ENCODE measurements at places on chromosomes 1 and 21.

DNA sequence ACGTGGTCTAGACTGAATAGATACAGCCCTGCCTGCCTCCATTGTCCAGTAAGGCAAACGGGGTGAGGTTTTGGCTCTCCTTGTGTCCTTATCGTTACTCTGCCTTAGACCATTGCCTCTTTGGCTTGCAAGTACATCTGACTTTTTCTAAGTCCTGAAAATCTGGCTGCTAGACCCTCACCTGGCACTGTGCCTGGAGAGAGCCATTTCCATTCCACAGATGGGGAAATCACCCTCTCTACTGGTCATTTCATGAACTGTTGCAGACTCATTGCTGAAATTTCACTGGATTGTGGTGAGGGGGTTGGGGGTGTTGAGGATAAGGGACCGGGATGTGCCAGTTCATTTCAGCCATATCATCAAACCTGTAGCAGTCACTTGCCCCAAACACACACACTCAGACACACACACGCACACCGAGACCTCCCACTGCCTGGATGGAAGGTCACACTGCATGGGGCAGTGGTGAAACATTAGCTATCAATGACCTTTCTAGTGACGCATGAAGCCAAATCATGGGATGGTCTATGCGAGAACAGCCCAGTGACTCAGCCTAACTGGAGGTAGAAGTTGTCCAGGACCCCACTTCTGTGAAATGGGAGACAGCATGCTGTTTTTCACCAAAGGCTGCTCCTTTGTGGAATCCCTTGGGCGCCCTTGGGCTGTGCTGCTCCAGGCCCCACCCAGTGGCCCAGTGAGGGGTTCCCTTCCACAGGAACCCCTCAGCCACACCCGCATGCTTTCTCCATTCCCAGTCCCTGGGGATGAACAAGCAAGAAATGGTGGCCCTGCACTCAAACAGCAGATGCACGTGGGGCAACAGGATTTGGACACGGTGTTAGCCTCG lies 34.9 kb upstream of the VASH2 start:
- peaks cover 39% of the 10 kb centered on the region for H3K27me3 ChIP-seq
- H3K36me3 ChIP-seq, result no peaks in the 10 kb centered on the region
- no peak overlapping the region for H3K4me3 ChIP-seq
- no peaks in the 10 kb centered on the region for H3K4me1 ChIP-seq
- no peak overlapping the region for H3K27ac ChIP-seq
- DNase-seq, result no peak

DNA sequence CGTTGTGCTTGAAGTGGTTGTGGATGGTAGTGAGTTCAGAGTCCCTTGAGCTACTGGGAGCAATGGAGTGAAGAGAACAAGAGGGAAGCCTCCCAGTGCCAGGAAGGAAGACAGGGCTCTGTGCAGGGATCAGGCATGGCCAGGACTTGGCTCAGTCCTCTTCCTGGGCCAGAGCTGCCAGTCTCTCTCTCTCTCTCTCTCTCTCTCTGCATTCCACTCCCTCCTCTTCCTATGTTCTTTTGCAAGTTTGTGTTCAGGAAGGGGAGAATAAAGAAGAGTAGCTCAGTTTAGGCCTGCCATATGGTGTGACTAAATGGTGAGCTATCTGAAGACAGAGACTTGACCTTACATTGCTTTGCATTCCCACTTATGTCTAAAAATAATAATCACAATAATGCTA lies 20.5 kb upstream of the RPTN start:
- peaks cover 10% of the 10 kb centered on the region for H3K27me3 ChIP-seq
- H3K4me1 ChIP-seq, result no peaks in the 10 kb centered on the region
- H3K27ac ChIP-seq, result no peak overlapping the region
- H3K4me3 ChIP-seq, result no peak overlapping the region
- no peaks in the 10 kb centered on the region for H3K36me3 ChIP-seq

DNA sequence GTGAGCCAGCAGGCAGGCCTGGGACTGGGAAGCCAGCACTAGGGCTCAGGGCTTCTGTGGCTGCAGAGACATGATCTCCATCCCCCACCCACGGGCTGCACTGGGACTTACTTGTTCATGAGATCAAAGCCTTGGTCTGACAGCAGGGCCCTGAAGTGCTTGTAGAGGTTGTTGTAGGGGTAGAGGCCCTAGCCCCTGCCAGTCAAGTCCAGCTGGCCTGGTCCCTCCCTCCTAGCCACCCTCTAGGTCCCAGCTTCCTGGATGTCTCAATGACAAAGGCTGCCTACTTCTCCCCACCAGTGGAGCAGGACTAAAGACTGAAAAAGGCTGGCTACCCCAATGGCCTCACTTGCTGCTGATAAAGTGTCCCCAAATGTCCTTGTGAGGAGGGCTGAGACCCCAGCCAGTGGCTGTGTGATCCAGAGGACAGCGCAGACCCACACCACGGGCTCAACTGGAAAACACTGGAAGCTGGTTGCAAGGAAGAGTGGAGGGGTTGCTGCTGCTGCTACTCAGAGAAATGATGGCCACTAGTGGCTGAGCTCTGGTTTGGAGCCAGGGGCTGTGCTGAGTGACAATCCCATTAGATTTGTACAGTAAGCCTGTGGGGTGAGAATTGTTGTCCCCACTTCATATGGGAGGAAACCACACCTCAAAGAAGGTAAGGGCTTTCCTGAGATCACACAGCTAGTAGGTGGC lies 1.4 kb downstream of the HTR1D start:
- peak overlapping the region; percentile 16 for H3K4me3 ChIP-seq
- peaks cover 10% of the 10 kb centered on the region for H3K4me1 ChIP-seq
- H3K36me3 ChIP-seq, result no peaks in the 10 kb centered on the region
- no peak for DNase-seq

DNA sequence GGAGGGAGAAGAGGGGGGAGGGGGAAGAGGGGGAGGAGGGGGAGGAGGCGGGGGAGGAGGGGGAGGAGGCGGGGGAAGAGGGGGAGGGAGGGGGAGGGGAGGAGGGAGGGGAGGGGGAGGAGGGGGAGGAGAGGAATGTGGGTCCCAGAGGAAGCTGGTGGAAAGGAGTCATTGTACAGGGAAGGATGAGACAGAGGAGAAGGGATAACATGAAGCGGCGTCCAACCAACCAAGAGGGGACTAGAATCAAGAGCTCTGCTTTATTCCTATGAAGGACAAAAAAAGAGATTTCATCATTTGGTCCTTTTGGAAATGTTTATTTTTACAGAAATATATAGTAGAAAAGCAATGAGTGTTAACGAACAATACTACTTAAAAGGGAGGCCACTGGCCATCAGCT lies 24.5 kb downstream of the COA6 start:
- H3K4me3 ChIP-seq, result no peak overlapping the region
- peaks cover 51% of the 10 kb centered on the region for H3K4me1 ChIP-seq
- peaks cover 13% of the 10 kb centered on the region for H3K36me3 ChIP-seq
- no peak for DNase-seq

- peaks cover 12% of the 10 kb centered on the region for H3K4me1 ChIP-seq
- peaks cover 92% of the 10 kb centered on the region for H3K27me3 ChIP-seq
- peak overlapping the region; percentile 59 for H3K4me3 ChIP-seq
- no peaks in the 10 kb centered on the region for H3K36me3 ChIP-seq
- DNase-seq, result no peak
These were observed 57.1 kb upstream of the ADARB1 start for GRCh38 chr21:45017039-45017960.

DNA sequence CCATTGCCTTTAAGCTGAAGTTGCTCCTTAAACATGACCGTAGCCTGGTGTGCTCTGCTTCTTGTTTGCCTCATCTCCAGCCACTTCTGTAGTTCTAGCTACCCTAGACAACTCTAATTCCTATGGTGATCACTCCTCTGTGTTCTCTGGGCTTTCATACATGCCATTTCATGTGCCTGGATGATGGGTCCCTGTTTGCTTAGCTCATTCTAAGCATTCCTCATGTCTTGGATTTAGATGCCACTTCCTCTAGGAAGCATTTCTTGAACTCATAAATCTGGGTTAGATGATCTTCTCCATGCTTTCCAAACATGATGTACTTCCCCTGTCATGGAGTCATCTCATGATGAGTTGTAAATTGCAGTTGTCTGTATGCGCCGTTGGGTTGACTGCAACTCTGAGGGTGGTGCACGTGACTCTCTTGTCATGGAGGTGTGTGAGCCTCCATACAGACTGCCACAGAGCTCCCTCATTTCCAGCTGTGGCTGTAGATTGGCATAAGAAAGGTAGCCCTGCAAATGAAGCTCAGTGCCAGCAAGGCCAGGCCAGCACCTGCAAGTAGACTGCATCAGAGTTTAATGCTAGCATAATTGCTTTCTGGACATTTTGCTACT lies 77.2 kb downstream of the LAMC1 start:
- no peaks in the 10 kb centered on the region for H3K4me1 ChIP-seq
- H3K36me3 ChIP-seq, result no peaks in the 10 kb centered on the region
- DNase-seq, result no peak
- no peak overlapping the region for H3K27ac ChIP-seq
- no peak overlapping the region for H3K4me3 ChIP-seq
- H3K27me3 ChIP-seq, result peaks cover 4% of the 10 kb centered on the region

- H3K27me3 ChIP-seq, result no peaks in the 10 kb centered on the region
- DNase-seq, result peak; percentile 60
- H3K4me1 ChIP-seq, result peaks cover 37% of the 10 kb centered on the region
- H3K36me3 ChIP-seq, result peaks cover 14% of the 10 kb centered on the region
- H3K27ac ChIP-seq, result peak overlapping the region; percentile 93
These were observed 160.1 kb downstream of the FASLG start for GRCh38 chr1:172818841-172819527.

- H3K36me3 ChIP-seq, result peaks cover 5% of the 10 kb centered on the region
- DNase-seq, result no peak
- no peak overlapping the region for H3K4me3 ChIP-seq
- no peaks in the 10 kb centered on the region for H3K27me3 ChIP-seq
- H3K4me1 ChIP-seq, result no peaks in the 10 kb centered on the region
These were observed 23.7 kb downstream of the RWDD3 start for GRCh38 chr1:95257758-95258157.

DNA sequence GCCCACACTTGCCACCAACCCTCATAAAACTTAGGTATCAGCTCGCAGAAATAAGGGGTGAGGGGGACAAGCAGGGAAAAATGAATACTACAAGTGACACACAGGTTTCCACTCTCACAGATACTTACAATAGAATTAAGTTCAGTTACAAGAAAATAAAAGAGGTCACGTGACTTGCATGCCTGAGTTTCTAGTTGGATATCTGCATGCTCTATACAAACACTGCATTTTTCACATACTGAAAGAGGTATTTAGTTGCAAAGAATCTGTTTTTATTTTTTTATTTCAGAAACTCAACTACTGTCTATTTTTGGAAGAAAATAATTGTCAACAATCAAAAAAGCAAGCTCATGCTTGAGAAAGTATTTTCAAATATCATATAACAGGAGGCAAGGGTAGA lies 43.5 kb downstream of the DPYD start:
- H3K27ac ChIP-seq, result no peak overlapping the region
- DNase-seq, result no peak
- H3K36me3 ChIP-seq, result peaks cover 37% of the 10 kb centered on the region
- no peak overlapping the region for H3K4me3 ChIP-seq

GRCh38 chr1:96992871-96993270 lies 271.3 kb downstream of the PTBP2 start:
- no peak overlapping the region for H3K27ac ChIP-seq
- H3K4me1 ChIP-seq, result no peaks in the 10 kb centered on the region
- H3K36me3 ChIP-seq, result no peaks in the 10 kb centered on the region
- peaks cover 3% of the 10 kb centered on the region for H3K27me3 ChIP-seq

DNA sequence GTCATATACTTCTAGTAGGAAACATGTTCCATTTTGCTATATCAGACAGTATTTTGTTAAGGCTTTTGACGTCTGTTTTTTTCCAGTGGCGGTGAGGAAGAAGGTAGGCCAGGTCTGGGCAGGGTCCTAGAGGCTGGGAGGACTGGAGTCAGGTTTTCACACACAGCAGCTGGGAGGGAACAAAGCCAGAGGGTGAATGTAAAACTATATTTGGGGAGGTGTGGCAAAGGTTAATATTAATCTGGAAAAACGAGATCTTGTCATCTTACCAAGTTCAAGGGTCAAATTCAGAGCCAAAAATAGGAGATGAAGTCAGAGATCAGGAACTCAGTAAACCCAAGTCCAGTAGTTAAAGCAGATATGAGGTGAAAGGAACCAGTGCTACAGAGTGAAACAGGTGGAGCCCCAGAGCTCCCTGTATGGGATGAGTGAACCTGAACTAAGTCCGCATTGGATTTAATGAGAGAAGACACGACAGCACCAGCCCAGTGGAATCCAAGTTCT lies 10.7 kb upstream of the OTUD7B start:
- H3K4me3 ChIP-seq, result no peak overlapping the region
- no peak for DNase-seq
- H3K4me1 ChIP-seq, result no peaks in the 10 kb centered on the region
- no peaks in the 10 kb centered on the region for H3K36me3 ChIP-seq
- peaks cover 23% of the 10 kb centered on the region for H3K27me3 ChIP-seq
- no peak overlapping the region for H3K27ac ChIP-seq

GRCh38 chr1:25770541-25771220 lies 29.3 kb upstream of the SELENON start:
- peaks cover 50% of the 10 kb centered on the region for H3K36me3 ChIP-seq
- no peak overlapping the region for H3K27ac ChIP-seq
- H3K4me1 ChIP-seq, result peaks cover 63% of the 10 kb centered on the region
- H3K4me3 ChIP-seq, result no peak overlapping the region

DNA sequence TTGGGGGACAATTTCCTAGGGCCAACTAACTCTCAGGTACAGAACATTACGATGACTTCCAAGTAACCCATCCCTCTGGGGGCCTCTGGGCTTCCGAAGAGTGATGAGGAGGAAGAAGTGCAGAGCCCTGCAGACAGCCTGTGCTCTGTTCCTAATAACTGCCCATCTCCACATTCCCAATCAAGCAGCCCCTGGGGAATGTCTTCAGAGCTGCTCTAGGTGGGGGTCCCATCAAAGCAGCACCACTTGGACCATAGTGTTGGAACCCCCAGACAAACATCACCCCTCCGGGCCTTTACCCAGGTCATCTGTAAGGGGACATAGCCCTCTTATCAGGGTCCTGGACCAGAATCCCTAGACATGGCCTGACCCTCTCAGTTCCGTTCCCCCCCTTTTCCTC lies 357.3 kb downstream of the NPHP4 start:
- H3K27me3 ChIP-seq, result peaks cover 3% of the 10 kb centered on the region
- H3K4me3 ChIP-seq, result no peak overlapping the region
- no peaks in the 10 kb centered on the region for H3K36me3 ChIP-seq
- no peaks in the 10 kb centered on the region for H3K4me1 ChIP-seq
- H3K27ac ChIP-seq, result no peak overlapping the region
- no peak for DNase-seq

DNA sequence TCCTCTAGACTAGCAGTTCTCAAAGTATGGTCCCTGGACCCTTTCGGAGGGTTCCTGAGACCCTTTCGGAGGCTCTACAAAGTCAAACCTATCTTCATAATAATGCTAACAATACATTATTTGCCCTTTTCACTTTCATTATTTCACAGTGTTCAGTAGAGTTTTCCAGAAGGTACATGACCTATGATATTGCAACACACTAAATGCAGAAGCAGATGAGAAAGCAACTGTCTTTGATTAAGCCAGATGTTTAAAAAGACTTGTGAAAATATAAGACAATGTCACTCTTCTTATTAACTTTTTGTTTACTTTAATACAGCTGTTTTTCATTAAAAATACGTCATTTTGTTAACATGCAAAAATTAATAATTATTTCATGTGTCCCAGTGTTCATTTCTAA lies 5.8 kb downstream of the KCNJ10 start:
- H3K4me3 ChIP-seq, result no peak overlapping the region
- no peak for DNase-seq
- H3K27me3 ChIP-seq, result peaks cover 71% of the 10 kb centered on the region
- no peaks in the 10 kb centered on the region for H3K4me1 ChIP-seq
- H3K27ac ChIP-seq, result no peak overlapping the region

All from activated naive CD4-positive, alpha-beta T cell treated with anti-CD3 and anti-CD28 coated beads, Interleukin-2, amount 10 ng/mL, durations not matched to agents 7 days and 5 days (primary cell).